ENCODE measurements at places on chromosomes 12 and 14.

GRCh38 chr12:27711967-27712366, 1.3 kb downstream of the MRPS35 start:
- DNase-seq: peak; percentile 40

DNA sequence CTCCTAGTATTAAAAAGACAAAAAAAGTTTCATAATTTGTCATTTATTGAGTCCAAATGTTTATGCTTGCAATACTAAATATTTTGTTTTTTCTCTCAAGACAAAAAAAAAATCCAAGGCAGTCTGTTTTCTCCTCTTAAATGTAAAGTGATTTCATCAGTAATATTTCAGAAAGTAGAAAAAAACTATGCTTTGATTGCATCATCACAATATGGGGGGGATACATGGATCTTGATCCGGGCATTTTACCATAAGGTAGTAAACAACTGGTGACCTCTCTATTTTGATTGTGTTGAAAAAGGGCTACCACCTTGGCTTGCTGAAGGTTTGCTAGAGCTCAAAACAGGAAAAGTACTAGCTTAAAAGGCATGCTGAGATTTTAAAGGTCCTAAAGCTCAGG, 43.6 kb downstream of the ERGIC2 start:
- DNase-seq: no peak

GRCh38 chr12:24617471-24617870, 331.4 kb downstream of the BCAT1 start:
- DNase-seq: no peak

DNA sequence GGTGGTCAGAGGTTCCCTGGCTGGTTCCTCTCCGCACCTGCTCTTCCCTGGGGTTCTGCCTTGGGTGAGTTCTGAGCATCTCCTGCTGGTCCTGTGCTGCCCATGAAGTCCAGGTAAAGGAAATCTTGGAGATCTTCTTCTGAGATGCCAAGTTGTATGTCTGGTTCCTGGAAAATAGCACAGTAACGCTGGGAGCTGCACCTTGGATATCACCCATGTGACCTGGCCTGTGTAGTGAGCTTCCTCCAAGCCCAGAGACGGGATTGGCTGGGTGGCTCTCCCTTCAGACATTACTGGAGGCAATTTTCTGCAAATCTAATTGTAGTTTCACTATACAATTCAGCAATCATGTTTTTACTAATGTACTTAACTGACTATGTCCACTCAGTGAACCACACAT, 1281.1 kb downstream of the TMEM121 start:
- no peak for DNase-seq

DNA sequence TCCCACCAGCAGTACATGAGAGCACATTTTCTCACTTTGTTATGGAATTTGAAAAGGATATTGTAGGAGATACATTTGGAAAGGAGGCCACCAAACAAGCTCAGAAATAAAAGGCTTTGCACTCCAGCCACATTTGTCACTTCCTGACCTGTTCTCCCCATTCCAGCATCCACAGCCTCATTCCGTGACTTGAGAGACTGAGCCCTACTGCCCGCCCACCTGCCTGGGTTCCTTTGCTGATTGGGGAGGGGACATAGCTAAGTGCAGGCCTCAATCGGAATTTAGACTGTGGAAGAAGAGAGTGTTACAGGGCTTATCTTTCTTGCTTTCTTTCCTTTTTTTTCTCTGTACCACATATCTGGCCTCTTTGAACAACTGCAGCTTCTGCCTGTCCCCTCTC, 735.4 kb upstream of the TMEM132C start:
- DNase-seq: no peak

- DNase-seq: no peak
Observed at GRCh38 chr12:112122823-112123690, 2.3 kb upstream of the TRAFD1 start.

DNA sequence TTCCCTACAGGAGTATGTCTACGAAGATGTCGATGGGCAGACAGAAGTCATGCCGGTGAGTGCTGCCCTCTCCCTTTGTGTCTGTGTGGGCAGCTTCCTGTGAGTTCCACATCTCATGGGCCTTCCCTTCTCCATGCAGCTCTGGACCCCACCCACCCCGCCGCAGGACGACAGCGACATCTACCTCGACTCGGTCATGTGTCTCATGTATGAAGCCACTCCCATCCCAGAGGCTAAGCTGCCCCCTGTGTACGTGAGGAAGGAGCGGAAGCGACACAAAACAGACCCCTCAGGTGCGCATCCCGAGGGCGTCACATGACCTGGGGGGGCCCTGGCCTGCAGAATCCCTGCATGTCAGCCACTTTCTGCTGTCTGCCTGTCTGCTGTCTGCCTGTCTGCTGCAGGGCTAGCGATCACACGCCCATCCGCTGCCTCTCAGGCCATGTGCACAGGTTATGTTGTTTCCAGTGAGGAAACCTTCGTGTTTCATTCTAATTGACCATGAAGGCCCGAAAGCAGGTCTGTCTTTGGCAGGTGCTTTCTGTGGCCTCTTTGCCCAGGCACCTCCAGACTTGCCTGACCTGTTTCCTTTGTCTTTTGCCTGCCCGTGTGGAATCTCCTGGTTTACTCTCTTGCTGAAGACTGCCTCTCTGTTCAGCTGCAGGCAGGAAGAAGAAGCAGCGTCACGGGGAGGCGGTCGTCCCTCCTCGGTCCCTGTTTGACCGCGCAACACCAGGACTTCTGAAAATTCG, 95.1 kb downstream of the EP400 start:
- DNase-seq: no peak

- DNase-seq: no peak
Observed at GRCh38 chr12:65209655-65210043, 40.3 kb downstream of the LEMD3 start.

DNA sequence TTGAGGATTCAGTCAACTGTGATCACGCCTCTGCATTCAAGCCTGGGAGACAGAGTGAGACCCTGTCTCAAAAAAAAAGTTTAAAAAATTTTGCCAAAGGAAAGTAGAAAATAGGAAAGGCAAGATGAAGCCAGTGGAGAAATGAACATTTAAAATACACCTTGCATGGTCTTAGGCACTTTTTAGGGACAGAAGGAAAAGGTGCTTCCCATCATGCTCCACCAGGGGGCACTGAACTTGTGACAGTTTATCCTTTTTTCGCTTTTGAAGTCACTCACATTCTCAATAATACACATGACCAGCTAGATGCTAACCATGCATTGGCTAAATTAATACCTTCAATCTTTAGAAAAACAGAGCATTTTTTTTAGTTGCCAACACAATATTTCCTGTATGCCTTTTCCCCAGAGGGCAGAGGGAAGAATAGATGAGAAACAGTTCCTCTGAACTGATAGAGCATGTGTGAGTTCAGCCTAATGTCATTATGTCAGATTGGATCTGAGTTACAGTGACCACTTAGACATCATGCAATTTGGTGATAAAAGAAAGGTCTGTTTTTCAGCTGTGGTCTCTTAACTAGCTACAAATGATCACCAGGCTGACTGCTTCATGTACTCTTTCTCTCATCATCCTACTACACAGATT, 221.8 kb upstream of the SSTR1 start:
- DNase-seq: peak; percentile 18

- no peak for DNase-seq
Observed at GRCh38 chr12:8045952-8046944, 13.7 kb downstream of the FOXJ2 start.

DNA sequence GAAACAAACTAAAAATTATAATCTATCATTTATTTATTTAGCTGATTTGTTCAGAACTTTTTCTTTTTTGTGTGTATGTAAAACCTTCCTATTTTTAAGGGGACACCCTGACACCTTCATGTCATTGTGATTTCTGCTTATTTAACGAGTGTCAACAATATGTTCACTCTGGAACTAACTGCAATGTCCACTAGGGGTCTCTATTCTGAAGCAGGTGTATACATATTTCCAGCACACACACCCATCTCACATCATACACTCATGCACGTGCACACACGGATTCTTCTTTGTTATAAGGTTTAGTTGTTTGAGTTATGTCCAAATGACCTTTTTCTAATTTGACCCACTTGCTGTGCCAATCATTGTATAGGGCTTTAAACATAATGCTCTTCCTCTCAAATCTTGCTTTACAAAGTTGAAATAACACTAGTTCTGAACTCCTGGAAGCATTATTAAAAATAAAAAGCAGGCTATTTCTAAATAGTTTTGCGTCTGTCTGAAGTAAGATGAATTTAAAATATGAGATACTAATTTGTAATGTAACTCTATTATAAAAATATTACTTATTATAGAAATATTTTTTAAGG, 15.5 kb downstream of the E2F7 start:
- DNase-seq: peak; percentile 34

GRCh38 chr12:104583301-104583700, 126.6 kb downstream of the CHST11 start:
- DNase-seq: no peak

DNA sequence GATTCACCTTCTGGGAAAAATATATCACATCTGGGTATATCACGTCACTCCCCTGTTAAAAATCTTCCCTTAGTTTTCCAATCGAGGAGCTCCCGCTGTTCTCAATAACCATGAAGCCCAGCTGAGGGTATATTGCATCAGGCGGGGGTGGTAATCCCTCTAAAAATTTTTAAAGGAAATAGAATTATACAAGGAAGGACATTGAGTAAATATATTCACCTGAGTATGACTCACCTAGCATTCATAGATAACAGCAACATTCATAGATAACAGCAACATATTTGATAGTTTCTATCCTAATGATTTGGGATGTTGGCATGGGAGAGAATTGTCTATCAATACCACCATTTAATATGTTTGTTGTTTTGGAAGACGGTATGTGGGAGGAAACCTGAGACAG, 473.6 kb downstream of the RMST start:
- DNase-seq: no peak

- no peak for DNase-seq
Observed at GRCh38 chr14:52898496-52898895, 52.4 kb downstream of the FERMT2 start.
